Effector memory CD4-positive, alpha-beta T cell (primary cell): ENCODE measurements at places on chromosomes 7 and 10.
A peak's percentile ranks its signal among the peaks of the same experiment; 100 is the strongest.

GRCh38 chr10:85791818-85792532, 574.6 kb downstream of the GRID1 start:
- H3K36me3 ChIP-seq, result no peaks in the 10 kb centered on the region
- DNase-seq, result no peak
- H3K4me3 ChIP-seq, result no peak overlapping the region

- no peak for DNase-seq
- no peaks in the 10 kb centered on the region for H3K4me1 ChIP-seq
These were observed 58.2 kb downstream of the SRPK2 start for GRCh38 chr7:105330526-105330925.

DNA sequence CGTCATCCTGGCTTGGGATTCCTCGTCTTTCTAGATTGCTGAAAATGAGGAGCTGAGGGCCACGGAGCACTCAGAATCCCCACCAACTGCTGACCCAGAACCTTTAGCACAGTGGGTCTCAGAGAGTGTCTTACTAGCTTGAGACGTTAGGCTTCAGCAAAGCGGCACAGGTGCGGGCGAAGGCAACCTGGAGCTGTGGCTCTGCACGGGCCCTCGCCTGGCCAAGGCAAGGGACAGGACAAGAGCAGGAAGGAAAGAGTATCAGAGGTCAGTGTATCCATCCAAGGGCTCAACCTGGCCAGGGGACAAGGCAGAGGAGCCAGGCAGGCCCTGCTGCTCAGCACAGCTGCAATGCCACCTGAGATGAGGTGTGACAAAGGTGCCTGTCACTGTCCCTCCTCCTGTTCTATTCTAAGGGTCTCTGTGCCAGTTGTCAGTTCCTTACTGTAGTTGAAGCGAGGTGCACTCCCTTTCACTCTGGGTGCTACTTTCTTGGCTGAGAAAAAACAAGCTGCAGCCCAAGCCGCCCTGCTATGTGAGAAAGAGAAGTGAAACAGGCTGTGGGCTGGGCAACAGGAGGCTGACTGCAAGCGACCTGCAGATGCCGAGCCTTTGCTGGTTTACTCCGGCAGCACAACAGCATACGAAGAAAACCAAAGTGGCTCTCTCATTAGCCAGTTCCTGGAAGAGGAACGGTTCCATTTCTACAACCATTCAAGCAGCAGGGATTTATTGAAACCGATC, 33.3 kb upstream of the KDM7A start:
- DNase-seq, result no peak
- H3K36me3 ChIP-seq, result no peaks in the 10 kb centered on the region
- H3K4me1 ChIP-seq, result peaks cover 13% of the 10 kb centered on the region
- no peak overlapping the region for H3K4me3 ChIP-seq

- no peaks in the 10 kb centered on the region for H3K4me1 ChIP-seq
- no peaks in the 10 kb centered on the region for H3K36me3 ChIP-seq
- no peak overlapping the region for H3K4me3 ChIP-seq
These were observed 603.2 kb downstream of the LRMDA start for GRCh38 chr10:76034353-76035205.

DNA sequence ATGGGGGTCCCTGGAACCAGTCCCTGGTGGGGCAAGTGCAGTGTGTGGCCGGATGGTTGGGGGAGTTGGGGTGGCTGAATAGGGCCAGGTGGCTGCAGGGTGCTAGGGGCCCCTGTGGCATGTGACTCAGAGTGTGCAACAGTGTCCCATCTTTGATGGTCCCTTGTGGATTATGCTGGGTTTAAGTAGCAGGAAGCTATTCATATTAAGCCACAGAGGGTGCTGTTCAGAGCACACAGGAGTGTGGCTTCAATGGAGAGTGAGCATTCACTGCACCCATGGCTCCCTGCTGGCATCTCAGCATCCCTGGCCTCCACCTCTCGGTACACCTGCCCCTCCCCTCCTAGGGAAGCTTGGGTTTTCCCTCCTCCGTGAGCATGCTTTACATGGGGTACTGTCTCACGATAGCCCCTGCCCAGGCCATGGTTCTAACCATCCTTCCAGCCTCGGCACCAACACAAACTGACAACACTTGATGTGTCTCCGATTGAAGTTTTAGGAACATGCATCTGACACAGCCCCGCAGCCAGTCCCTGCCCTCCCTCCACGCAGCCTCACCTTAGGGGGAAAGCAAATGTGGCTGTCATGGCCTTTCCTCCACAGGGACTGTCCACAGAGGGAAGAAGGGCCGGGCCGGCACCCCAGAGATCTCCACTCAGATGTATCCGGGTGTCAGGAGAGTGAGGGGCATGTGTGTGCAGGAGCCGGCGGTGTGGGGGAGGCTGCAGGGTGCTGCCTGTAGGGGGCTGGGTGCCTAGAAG, 30.4 kb upstream of the PPIF start:
- peak overlapping the region; percentile 18 for H3K4me3 ChIP-seq
- no peaks in the 10 kb centered on the region for H3K27me3 ChIP-seq
- peaks cover 35% of the 10 kb centered on the region for H3K4me1 ChIP-seq
- no peak for DNase-seq
- no peak overlapping the region for H3K27ac ChIP-seq

- H3K4me1 ChIP-seq, result peaks cover 7% of the 10 kb centered on the region
- no peak overlapping the region for H3K27ac ChIP-seq
- H3K4me3 ChIP-seq, result peak overlapping the region; percentile 46
- H3K36me3 ChIP-seq, result no peaks in the 10 kb centered on the region
- no peak for DNase-seq
These were observed 74.5 kb upstream of the LEP start for GRCh38 chr7:128166603-128167041.

GRCh38 chr7:101936611-101937231, 119.3 kb downstream of the CUX1 start:
- DNase-seq, result no peak
- H3K4me1 ChIP-seq, result no peaks in the 10 kb centered on the region
- no peak overlapping the region for H3K27ac ChIP-seq
- no peaks in the 10 kb centered on the region for H3K36me3 ChIP-seq
- no peaks in the 10 kb centered on the region for H3K27me3 ChIP-seq
- no peak overlapping the region for H3K4me3 ChIP-seq

DNA sequence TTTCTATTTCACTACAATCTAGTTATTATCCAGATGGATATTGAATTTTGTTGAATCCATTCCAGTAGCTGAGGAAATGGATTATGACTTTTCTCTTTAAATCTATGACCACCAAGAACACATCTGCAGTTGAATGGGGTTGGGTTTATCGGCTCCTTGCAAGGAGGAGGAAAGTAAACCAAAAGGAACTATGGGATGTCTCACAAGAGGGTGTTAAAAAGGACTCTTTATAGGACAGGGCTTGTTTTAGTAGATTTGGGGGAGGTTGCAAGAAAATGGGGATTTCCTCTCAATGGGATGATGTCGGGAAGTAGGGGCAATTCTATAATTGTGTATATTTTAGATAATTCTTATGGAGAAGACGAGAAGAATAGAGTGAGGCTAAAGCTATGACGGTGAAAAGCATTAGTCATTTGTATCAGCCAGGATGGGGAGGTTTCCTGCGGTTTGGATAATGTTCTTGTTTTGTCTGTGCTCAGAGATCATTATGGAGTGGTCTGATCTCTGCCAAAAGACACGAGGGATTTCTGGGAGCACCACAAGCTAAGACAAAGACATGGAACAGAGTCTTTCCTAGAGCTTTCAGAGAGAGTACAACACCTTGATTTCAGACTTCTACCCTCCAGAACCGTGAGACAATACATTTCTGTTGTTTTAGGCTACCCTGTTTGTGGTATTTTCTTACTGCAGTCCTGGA, 5.3 kb upstream of the LRRC61 start:
- peaks cover 10% of the 10 kb centered on the region for H3K4me1 ChIP-seq
- H3K27ac ChIP-seq, result no peak overlapping the region
- no peak for DNase-seq
- no peaks in the 10 kb centered on the region for H3K27me3 ChIP-seq
- H3K4me3 ChIP-seq, result no peak overlapping the region

DNA sequence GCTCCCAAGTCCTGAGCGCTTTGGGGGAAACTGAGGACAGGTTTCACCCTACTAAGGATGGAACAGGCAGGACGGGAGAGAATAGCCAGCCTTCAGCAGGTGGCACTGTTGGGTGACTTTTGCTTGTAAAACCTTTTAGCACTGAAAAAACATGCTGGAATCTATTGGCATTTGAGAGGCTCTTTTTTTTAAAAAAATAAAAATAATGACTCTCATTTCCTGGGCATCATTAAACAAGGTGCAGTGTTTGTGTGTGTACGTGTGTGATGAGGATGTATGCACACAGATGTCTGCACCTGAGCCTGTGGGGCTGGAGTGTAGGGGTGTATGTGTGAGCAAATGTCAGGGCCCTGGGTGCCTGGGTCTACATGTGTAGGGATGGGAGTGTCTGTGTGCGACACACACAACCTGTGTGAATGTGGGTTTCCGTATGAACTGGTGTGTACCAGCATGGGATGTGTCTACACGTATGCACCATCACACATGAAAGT, 177.9 kb downstream of the RPS24 start:
- no peaks in the 10 kb centered on the region for H3K27me3 ChIP-seq
- H3K36me3 ChIP-seq, result no peaks in the 10 kb centered on the region
- no peak overlapping the region for H3K27ac ChIP-seq
- H3K4me1 ChIP-seq, result no peaks in the 10 kb centered on the region
- no peak for DNase-seq
- no peak overlapping the region for H3K4me3 ChIP-seq

DNA sequence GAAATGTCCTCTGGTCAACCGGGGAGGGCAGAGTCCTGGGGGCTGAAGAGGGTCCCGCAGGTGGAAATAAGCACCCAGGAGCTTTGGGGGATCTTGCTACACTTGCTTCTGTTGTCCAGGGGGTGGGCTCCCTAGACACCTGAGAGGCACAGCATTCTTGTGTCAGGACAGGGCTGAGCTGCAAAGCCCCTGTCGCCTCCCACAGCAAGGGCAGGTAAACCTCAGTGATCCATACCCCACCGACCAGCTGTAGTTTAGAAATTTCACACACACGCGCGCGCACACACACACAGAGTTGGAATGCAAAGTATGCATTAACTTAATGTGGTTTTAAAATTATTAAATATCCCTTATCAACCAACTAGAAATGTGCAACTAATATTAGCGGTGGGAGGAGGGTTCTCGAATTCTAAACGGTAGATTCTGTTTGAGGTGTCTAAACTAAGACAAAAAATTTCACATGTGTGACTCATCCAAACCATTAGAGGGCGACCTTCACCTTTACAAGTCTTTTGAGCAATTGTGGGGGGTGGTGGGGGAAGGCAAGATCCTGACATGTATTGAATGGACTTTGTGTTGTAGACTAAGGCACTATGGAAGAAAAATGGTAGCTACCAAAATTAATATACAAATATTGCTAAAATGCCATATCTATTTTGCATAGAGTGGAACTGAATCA, 34.3 kb upstream of the PTF1A start:
- no peak for DNase-seq
- H3K36me3 ChIP-seq, result no peaks in the 10 kb centered on the region
- no peak overlapping the region for H3K4me3 ChIP-seq
- H3K27ac ChIP-seq, result no peak overlapping the region
- H3K27me3 ChIP-seq, result peaks cover 8% of the 10 kb centered on the region

- no peak for DNase-seq
- H3K27me3 ChIP-seq, result no peaks in the 10 kb centered on the region
These were observed 55.4 kb downstream of the FAM241B start for GRCh38 chr10:69685426-69685801.

DNA sequence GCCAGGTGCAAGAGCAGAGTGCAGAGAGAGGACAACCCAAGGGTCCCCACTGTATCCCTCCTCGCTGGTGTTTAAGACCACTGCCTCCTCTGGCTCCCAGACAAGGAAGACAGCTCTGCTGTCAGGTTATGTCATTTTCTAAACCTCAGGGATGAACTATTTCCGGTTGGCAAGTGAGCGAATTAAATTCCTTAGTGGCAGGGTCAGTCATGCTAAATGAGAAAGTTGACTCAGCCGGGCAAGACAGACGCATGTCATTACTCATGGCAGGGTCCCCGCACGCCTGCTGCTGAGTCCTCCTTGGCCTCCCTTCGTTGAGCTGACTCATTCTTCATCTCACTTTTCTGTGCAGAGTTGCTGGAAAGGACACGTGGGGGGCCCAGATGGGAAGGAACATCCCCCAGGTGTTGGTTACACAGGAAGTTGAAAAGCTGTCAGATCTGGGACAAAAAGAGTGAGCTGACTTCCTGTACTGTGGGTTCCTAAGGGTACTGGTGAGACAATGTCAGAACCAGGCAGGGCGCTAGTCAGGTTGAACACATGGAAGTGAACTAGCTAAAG, 47.1 kb upstream of the UCN3 start:
- H3K36me3 ChIP-seq, result no peaks in the 10 kb centered on the region
- no peak overlapping the region for H3K27ac ChIP-seq
- no peak overlapping the region for H3K4me3 ChIP-seq
- peak; percentile 52 for DNase-seq
- peaks cover 7% of the 10 kb centered on the region for H3K4me1 ChIP-seq

DNA sequence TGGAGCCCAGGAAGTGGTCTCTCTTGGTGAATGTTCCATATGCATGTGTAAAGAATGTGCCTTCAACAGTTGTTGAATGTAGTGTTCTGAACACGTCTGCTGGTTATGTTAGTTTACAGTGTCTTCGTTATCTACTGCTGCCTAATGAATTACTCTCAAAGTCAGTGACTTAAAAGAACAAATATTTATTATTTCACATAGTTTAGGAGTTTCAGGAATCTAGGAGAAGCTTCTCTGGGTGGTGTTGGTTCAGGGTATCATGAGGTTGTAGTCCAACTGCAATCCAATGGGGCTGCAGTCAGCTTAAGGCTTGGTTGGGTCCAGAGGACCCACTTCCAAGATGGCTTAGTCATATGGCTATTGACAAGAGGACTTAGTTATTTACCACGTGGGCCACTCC, 36.6 kb upstream of the IGFBP3 start:
- no peaks in the 10 kb centered on the region for H3K36me3 ChIP-seq
- H3K4me3 ChIP-seq, result no peak overlapping the region
- H3K27ac ChIP-seq, result no peak overlapping the region
- H3K4me1 ChIP-seq, result no peaks in the 10 kb centered on the region

DNA sequence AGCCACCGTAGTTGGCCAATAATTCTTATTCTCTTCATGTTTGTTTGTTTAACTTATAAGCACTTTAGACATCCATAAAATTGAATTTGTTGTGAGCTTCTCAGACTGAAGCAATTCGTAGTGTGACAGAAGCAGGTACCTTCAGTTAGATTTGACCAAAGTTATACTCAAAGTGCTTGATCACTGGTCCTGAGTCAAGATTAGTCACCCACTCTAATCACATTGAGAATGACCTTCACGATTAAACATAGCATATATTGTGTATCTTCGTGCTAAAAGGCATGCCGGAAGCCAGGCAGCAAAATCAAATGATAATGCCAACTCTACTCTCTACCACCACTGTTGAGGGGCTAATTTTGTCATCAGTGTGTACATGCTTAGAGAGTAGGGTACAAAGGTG, 763.7 kb upstream of the MBL2 start:
- no peaks in the 10 kb centered on the region for H3K36me3 ChIP-seq
- H3K4me1 ChIP-seq, result no peaks in the 10 kb centered on the region
- H3K4me3 ChIP-seq, result no peak overlapping the region
- DNase-seq, result no peak
- H3K27me3 ChIP-seq, result no peaks in the 10 kb centered on the region
- no peak overlapping the region for H3K27ac ChIP-seq

GRCh38 chr10:94029955-94030354, 36.2 kb downstream of the PLCE1 start:
- H3K27me3 ChIP-seq, result no peaks in the 10 kb centered on the region
- no peaks in the 10 kb centered on the region for H3K4me1 ChIP-seq
- no peak overlapping the region for H3K4me3 ChIP-seq
- H3K36me3 ChIP-seq, result no peaks in the 10 kb centered on the region
- no peak for DNase-seq
